HEK293T (cell line): ENCODE measurements at places on chromosomes 3 and 15.

- peak; percentile 53 for DNase-seq
These were observed 11.3 kb upstream of the TMEM115 start for GRCh38 chr3:50370594-50370993.

DNA sequence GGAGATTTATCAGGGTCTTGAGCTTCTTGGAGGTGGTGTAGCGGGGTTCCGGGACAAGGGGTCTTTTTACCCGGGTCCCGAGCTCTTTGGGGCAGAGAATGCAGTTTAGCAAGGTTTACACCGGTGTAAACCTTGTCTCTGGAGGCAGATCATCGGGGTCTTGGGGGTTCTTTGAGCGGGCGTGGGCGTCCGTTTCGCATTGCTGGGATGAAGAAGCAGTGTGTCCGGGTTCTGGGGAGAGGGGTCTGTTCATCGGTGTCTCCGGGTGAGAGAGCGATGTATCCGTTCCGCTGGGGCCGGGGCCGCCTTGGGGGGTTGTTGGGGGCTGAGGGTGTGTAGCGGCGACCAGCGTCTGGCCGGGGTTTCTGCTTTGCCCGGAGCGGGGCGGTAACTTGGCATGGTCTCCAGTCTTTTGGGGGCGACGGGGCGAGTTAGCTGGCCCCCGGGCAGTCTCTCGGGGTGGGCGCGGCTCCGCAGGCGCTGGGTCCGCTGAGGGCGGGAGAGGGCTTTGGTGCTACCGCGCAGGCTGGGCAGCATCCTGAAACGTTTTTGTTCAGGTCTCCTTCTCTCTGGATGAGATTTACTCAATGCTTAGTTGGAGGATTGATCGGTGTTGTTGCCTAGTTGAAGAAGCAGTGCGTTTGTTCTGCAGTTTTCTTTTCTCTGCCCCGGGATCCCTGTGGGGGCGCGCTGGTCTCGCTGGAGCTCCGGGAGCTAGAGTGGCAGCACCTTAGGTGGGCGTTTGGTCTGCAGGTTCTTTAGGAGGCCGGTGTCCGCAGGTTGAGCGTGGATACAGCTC is 843 bp downstream of the GLCE start:
- peak; percentile 37 for DNase-seq

DNA sequence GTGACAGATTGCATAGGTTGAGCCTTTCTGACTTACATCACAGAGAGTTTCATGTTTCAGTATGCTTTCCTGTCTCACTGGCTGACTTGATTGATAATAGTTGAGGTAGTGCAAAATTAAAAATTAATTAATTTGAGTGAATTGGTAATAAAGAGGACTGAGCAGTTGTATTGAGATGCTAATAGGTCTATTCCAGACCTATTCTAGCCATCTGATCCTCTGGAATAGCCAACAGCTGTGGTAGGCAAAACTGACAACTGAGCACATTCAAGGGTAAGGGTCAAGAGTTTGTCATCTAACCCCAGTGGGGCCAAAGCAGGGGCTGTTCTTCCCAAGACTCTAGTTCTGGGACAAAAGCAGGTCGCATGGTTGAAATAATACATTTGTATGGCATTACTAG is 132.4 kb downstream of the EPHA3 start:
- DNase-seq, result no peak

- DNase-seq, result no peak
These were observed 195.8 kb downstream of the CD47 start for GRCh38 chr3:107894998-107895397.

DNA sequence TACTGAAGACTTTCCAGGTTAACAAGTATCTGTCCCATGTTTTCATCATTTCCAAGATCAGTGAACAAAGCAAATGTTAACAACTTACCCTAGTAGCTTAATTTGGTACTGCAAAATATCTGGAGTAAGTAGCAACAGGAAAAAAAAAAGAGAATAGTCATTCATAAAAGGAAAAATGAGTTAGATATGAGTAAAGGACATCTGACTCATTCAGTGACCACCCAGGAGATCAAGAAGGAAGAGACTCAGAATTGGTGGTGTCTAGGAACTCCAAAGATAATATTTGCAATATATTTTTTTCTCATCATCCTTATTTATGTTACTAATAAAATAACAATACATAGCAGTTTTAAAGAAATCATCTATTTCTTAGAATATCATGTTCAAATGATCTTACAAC is 253.8 kb upstream of the COL8A1 start:
- DNase-seq, result no peak

DNA sequence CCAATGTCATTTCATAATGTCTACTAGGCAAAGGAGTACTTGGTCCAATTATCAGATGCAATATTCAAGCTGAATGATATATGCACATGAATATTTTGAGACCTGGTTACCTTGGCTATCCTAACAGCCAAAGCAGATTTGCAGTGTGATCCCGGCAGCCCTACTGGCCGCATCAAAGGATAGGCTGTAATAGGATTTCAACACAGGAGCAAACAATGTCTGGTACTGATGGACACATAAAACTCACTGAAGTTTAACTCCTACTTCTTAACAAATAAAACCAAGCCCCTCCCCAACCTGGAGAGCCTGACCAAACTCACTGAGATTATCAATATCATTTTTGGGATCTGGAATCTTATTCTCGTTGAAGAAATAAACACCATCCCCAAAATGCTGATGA is 130.2 kb downstream of the FOXP1 start:
- no peak for DNase-seq

DNA sequence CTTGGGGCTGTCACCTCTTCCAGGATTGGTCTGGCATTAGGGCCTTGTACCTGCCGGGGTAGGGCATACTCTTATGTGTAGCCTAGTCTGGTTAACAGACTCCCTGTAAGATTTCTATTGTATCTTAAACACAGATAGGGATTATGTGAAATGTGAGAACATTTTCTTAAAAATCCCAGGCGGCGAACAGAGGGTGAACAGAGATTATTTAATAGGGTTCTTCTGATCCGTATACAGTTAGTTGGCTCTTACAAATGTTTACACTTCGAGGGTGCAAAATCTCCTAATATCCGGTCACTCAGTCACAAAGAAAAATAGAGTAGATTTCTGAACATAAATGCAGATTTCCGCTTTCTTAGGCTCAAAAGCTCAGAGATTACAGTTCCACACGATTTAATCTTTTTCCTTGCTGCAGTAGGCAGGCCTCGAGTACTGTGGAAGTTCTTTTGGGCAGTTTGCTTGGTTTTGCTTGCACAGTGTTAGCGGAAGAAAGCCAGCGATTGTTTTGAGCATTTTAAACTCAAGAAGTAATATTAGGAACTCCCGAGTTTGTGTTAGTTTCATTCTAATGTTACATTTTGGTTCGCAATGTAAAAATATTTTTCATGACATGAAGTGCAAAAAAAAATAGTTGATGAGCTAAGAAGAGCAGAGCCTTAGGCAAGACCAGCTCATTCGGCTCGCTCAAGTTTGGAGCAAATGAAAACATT is 993 bp downstream of the PLCL2 start:
- no peak for DNase-seq

GRCh38 chr3:112138219-112138969 is 5.3 kb upstream of the GCSAM start:
- DNase-seq, result no peak

DNA sequence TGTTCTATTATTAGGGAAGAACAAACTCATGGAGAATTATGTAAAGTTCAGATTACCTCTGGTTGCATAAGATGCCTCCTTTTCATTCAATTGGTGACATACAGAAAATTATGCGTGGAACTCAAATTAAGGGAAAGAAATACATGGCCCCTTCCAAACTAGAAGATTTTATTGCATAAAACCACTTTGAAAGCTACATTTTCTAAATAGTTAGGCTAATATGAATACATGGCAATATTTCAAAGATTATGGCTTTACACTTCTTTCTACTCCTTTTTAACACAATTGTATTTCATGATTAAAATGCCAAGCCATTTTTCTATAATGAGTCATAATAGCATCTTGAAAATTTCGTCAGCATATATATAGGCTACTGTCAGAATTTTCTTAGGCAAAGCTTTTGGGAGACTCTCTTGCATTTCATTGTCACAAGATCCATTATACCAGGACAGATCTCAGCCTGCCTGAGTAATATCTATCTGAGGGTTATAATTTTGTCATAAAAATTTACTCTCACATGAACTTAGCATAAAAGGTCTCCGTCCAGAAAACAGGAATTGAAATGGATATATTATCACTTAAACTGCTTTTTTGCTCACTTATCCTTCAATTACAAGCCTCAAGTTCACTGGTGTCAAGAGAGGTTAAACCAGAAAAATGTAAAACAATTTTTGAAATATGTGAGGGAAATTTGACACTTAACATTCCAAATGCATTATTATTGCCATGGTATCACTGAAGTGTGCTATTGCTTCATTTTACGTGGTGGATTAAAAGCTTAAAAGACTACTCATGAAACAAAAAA is 37.1 kb downstream of the CPA3 start:
- DNase-seq, result no peak

DNA sequence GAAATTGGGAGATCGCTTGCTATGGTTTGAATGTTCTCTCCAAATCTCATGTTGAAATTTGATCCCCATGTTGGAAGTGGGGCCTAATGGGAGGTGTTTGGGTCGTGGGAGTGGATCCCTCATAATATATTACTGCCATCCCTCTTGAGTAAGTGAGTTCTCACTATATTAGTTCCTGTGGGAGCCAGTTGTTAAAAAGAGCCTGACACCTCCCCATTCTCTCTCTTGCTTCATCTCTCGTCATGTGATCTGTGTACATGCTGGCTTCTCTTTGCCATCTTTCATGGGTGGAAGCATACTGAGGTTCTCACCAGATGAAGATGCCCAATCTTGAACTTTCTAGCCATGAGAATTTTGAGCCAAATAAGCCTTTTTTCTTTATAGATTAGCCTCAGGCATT is 43.0 kb upstream of the IL20RB start:
- no peak for DNase-seq

DNA sequence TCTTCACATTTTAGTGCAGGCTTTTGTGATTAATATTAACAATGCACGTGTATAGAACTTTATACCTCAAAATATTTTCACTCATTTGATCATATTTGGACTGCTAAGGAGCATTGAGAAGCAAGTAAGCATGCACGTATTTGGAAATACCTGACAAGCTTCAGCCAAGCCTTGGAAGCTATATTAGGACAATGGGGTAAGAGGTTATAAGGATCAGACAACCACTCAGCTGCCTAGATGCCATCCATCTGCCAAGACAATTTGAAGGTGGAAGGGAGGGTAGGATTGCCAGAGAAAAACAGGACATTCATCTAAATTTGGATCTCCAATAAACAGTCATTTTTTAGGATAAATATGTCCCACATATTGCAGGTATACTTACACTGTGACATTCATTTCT is 394.9 kb upstream of the CFAP20DC start:
- no peak for DNase-seq

GRCh38 chr15:59222906-59223550 is 16.4 kb downstream of the LDHAL6B start:
- DNase-seq, result no peak

DNA sequence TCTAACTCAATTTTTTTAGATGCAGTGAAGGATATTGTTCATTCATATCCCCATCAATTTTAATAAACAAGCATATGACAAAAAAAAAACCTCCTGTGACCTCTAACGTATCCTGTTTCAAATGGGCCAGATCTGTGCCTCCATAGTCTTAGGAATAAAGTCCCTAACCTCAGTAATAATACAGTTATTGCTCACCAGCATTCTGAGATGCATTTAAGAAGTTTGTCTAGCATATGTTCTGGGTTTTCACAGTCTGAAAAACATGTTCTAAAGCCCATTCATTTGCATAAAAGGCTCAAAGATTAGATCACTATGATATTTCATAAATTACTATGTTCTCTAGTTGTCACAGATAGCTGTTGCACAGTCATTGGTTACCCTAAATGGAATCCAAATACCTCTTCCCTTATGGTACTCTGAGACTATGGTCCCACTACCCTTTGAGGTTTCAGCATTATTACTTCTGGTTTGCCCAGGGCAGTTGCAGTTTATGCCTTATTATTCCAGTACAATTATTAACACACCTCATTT is 190.1 kb downstream of the ZIC4 start:
- DNase-seq, result no peak

DNA sequence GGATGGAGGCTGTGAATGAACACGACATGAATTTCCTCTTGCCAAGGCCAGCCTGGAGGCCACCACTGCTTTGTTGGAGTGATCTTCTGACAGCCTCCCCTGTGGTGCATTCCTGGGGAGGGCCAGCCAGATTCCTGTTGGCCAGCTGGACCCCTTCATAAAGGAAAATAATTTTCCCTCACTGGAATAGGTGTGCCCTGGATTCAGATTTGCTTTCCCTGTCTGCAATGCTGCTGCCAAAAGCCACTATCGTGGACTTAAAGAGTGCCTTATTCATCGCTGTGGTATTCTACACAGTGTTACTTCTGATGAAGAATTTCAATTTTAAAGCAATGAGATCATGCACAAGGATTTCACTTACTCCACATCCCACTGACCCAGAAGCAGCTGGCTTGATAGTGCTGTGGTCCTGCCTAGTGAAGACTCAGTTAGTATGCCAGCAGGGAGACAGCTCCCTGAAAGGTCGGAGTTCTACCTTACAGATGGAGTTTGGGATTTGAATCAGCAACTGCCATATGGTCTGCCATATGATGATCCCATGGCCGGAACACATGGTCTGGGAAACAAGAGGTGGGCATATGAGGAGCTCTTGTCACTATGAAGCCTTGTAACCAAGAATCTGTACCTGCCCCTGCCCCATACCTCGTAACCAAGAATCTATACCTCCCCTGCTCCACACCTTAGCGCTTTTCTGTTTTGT is 145.2 kb downstream of the KLF13 start:
- DNase-seq, result no peak

- DNase-seq, result no peak
These were observed 287.4 kb upstream of the CTNNB1 start for GRCh38 chr3:40911928-40912327.

DNA sequence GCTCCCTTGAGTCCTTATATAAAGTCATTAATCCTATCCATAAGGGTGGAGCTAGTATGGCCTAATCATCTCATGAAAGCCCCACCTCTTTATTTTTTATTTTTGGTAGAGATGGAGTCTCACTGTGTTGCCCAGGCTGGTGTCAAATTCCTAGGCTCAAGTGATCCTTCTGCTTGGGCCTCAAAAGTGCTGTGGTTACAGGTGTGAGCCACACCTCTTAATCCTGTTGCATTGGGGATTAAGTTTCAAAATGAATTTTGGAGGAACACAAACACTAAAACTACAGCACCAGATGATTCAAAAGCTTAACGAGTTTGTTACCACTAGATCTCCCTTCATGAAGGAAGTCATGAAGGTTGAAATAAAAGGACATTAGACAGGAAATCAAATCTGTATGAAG is 27.7 kb downstream of the RAB7A start:
- DNase-seq, result no peak

GRCh38 chr15:80160570-80161156 is 7.9 kb downstream of the FAH start:
- DNase-seq, result no peak

- DNase-seq, result no peak
These were observed 23.5 kb downstream of the KCNH8 start for GRCh38 chr3:19171794-19172193.

GRCh38 chr3:163056874-163057497 is 1560.4 kb downstream of the OTOL1 start:
- peak; percentile 42 for DNase-seq

DNA sequence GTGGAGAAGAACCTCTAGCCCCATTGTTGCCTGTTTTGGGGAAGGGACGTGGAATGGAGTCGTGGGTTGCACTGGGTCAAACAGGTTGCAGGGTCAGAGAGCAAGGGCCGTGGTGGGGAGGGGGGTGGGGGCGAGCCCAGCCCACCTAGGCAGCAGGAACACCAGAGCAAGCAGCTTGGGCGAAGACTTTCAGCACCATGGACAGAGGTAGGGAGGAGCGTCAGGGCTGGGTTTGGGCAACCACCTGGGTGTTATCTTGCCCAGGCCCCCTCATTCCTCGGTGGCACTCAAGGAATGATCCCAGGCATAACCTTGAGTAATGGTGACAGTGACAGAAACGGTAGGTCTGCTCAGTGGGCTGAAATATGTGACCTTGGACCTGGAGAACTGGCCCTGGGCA is 45.9 kb upstream of the TMEM115 start:
- DNase-seq, result peak; percentile 46
